ENCODE measurements at places on chromosomes 7 and 10. TPM values are rescaled to one million over a fixed set of nuclear protein-coding genes. Genes with fewer than 3 reads are reported as not detected.
A peak's percentile ranks its signal among the peaks of the same experiment; 100 is the strongest.

GJD4 gene
- not detected for total RNA-seq

DNA sequence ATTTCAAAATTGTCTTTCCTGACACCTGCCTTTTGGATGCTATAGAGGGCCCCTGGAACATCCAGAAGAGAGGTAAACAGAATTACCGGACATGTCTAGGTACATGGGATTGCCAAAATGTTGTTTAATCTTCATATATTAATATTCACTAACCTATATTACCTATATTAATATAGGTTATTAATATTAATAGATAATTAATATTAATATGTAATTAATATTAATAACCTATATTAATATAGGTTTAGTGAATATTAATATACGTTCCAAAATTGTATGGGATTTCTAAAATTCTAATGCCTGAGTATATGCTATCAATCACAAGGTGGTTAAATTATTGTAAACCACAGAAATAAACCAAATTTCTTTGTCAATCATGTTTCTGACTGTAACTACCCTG, 17.4 kb downstream of the TOMM7 start:
- no peak for DNase-seq

- DNase-seq: no peak
Measured at GRCh38 chr7:79406371-79406770, 47.1 kb downstream of the MAGI2 start.

PTF1A gene
- total RNA-seq: not detected

DNA sequence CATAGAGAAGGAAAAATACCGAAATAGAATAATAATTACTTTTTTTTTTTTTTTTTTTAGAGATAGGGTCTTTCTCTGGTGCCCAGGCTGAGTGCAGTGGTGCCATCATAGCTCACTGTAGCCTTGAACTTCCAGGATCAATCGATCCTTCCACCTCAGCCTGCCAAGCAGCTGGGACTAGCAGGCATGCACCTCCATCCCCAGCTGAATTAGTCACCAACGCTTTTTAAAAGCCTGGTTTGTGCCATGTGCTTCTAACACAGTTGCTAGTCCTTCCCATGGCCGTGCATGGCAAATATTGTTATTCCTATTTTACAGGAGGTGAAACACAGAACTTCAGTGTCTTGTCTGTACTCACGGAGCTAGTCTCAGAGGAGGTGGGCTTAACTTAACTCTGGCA, 23.2 kb downstream of the LYZL2 start:
- DNase-seq: no peak

SBDS gene
- 108 TPM for total RNA-seq

SYCE1 gene
- 1.6 TPM for total RNA-seq

GRCh38 chr7:51026341-51026740, 243.6 kb upstream of the GRB10 start:
- DNase-seq: no peak

DNA sequence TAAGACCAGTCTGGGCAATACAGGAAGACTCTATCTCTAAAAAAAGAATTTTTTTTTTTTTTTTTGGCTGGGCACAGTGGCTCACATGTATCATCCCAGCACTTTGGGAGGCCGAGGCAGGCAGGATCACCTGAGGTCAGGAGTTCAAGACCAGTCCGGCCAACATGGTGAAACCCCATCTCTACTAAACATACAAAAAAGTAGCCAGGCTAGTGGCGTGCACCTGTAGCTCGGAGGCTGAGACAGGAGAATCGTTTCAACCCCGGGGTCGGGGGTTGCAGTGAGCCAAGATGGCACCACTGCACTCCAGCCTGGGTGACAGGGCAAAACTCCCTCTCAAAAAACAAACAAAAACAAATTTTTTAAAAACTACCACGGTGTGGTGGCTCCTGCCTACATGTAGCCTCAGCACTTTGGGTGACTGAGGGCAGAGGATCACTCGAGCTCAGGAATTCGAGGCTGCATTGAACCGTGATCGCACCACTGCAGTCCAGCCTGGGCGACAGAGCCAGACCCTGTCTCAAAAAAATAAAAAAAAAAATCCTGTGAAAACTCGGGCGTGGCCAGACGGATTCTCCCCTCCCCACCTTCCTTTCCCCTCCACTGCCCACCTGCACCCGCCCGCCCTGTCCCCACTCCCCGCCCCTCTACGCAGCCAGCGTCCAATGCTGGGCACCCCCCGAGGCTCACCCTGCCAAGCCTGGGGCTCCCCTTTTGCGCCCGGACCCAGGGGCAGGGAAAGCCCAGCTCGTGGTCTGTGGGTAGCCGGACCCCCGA, 745 bp upstream of the ORAI2 start:
- no peak for DNase-seq

DNA sequence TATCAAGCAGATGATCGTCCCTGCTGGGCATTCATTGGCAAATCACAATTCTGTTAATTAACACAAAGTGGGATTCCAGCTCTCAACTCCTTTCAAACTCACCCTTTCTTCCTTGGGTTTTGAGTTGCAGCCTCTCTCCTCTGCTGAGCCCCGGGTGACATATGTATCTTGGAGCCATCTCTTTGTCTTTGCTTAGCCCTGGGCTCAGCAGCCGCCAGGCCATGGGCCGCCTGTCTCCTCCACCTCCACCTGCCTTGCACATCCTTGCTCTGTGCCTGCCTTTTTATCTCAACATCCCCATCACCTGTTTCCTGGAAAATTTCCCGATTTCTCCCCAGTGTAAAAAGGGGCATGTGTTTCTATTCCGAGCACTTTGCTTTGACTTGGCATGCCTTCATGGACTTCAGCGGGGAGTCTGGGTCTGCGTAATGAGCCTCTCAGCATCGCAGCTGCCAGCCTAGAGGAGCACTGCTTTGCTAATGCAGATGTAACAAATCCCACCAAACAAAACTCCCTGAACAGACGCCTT, 141.3 kb upstream of the AGK start:
- DNase-seq: no peak

GRCh38 chr7:151722533-151722932, 154.4 kb downstream of the PRKAG2 start:
- no peak for DNase-seq

DNA sequence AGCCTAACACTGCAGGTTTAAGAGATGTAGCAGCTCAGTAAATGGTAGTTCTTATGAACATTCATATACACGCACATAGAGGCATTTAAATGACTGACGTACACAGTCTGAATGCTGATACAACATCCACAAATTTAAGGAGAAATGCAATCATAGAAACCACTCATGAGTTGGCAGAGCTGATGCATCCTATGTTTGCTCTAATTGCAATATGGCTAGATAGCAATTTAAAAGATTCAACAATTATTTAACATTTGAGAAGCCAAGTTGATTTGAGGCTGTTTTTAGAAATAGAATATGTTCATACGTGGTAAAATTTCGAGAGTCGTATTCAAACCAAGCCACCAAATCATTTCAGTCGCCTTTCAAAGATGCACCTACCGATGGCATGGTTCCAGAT, 135.6 kb downstream of the PFKFB3 start:
- no peak for DNase-seq

- DNase-seq: peak; percentile 93
Measured at GRCh38 chr10:119428789-119429188, 113.7 kb downstream of the RGS10 start.

GPRIN2 gene
- total RNA-seq: not detected

MBL2 gene
- total RNA-seq: not detected

- no peak for DNase-seq
Measured at GRCh38 chr10:132624061-132624846, 86.7 kb downstream of the INPP5A start.

DNA sequence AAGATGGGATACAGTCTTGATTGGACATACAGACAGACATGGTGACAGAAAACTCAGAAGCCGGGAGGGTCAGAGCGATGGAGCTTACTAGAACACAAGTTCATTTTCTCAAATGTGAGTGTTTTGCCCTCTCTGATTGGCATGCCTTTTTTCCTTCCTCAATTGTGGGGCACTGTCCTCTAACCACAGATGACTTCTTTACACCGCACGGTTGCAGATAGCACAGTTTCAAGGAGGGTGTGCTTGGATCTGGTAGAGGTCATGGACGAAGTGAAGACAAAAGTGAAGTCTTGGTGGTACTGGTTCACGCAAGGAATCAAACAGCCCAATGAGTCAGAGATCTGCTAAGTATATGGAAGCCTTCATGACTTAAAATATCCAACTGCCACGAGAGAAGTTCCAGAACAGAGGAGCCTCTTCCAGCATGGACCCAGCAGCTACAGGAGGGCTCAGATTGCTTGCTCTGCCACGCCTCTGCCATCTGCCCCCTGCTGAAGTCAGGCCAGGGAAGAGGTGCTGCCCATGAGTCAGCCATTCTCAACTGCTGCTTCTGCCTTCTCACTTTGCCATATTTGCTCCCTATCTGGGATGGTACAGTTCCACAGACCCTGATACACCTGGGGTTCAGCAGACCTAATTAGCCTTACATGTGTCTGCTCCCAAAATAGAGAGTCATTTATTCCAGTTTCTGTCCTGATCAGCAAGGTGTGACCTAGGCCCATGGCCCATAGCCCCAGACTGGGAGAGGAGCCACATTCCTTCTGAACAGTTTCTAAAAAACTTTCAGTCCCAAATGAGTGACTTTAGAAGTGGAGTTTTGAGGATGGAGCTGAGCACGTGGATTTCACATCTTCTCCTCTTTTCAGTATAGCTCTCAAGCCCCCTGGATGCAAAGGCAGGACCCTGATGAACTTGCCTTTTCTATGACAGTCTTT, 413.8 kb downstream of the KCNMA1 start:
- DNase-seq: no peak

DNA sequence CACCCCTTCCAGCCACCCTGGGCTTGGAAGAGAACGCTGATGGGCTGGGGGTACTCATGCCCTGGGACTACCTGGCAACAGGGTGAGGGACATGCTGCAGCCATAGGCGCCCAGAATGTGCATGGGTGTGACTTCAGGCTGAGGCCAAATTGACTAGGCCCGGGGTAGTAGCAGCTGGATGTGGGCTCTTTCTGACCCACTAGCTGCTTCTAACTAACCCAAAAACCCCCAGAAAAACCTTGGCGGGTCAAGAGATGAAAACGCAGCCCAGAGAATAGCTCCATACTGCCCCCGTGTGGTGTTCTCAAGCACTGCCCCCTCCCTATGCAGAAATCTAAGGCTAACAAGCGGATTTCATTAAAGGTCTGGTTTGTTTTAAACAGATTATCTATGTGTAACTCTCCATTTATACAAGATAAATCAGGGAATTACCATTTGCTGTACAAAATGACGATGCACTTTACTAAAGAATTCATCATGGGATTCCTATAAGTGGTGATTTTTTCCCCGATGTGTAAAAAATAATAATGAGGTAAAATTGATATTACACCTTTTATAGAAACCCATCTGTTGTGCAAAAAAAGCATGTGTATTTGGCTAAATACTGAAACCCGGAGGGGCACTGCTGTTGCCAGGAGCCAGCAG, 4.2 kb downstream of the SMARCD3 start:
- peak; percentile 60 for DNase-seq

DNA sequence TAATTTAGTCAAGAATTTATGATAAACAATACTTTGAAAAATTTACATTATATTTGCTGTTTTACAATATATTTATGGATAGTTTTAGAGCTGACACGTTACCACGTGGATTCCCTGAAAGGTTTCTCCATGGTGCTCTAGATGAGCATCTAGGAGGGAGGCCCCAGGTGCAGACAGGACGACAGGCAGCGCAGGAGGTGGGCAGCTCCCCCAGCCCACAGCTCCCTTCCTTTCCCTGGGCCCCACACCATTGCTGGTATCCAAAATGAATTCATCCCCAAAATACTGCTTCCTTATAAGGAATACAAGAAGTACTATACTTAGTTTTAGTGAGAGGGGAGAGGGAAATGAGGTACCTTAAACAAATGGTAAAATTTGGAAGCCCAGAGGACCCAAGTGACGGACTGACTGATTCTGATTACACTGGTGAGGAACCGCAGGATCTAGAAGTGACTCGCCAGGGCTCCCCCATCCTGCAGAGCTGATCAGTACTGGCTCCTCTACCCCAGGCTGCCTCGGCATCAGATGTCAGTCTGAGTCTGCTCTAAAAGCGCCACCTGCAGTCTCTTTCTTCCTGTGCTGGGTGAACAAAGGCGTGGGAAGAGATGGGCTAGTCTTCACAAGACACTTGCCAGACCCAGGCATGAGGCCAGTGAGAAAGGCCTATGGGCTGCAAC, 89.2 kb downstream of the DLG5 start:
- peak; percentile 27 for DNase-seq

- no peak for DNase-seq
Measured at GRCh38 chr7:143320620-143321019, 4.7 kb downstream of the CLCN1 start.

FAM25C gene
- total RNA-seq: not detected

DNA sequence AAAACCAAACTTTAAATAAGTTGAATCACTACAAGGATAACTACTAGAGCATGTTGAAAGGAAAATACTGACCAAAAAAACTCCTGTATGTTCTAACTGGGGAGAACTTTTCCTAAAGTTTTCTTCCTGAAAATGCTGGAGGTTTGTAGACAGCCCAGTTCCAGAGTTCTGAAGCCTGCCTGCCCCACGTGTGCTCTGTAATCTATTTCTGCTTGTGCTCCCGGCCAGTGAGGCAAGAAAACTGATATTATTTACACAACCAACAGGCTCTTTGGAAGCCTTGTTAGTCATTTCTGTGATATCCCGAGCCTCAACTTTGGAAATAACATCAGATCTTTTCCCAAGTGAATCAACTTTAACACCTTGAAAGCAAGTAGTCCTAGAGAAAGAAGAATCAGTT, 46.7 kb downstream of the ZFAND4 start:
- DNase-seq: no peak

DNA sequence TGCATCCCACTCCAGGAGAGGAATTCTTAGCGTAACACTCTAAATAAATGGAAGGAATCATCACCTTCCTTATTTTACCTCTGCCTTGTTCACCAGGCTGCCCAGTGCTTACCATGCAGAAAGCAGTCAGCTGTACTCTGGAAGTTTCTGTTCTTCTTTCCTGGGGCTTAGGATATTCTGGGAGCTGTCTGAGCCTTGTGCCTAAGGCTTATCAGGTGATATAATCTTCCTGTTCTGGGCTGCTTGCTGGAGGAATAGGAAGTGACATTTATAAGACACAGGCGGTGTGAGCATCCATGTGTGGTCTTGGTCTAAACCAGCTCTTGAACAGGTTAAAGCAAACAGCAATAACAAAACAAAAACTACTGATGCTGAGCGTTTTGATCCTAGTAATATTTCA, 13.5 kb downstream of the KCTD7 start:
- no peak for DNase-seq

DNA sequence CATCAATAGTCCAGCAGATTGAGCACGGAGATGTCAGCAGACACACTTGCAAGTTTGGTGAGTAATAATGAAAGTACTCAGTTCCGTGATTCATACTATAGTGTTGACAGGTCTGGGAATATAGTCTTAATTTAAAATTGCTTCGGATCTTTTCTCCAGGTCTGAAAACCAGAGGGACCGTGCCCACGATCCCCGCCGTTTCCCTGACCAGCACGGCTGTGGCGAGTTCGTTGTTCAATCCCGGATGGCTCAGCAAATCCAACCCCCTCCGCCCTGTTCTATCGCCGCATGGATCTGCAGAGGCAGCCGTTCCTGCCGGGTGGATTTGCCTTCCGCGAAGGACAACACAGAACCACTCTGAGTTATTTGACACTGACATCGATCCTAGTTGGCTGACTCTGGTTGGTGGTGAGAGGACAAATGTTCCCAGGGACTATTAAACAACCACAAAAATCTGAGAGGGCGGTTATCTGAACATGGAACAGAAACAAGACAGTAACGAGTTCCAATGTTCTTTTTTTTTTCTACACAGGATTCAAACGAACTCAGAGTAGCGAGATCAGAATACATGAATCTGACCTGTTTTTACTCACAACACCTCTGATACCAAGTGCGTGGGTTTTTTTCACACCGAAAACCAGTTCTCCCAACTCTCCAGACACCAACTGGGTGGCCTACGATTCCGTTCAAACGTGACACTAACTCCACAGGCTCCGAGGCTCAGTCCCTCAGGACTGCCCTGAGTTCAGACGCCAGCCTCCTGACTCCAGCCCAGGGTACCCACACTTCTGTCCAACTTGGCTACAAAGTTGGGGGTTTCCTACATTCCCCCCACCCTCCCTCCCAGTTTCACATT, 52.7 kb downstream of the RBM17 start:
- DNase-seq: peak; percentile 88
